ENCODE measurements at places on chromosomes 1 and 21.

- DNase-seq, result no peak
Observed at GRCh38 chr1:227315629-227316346, 2.5 kb downstream of the CDC42BPA start.

DNA sequence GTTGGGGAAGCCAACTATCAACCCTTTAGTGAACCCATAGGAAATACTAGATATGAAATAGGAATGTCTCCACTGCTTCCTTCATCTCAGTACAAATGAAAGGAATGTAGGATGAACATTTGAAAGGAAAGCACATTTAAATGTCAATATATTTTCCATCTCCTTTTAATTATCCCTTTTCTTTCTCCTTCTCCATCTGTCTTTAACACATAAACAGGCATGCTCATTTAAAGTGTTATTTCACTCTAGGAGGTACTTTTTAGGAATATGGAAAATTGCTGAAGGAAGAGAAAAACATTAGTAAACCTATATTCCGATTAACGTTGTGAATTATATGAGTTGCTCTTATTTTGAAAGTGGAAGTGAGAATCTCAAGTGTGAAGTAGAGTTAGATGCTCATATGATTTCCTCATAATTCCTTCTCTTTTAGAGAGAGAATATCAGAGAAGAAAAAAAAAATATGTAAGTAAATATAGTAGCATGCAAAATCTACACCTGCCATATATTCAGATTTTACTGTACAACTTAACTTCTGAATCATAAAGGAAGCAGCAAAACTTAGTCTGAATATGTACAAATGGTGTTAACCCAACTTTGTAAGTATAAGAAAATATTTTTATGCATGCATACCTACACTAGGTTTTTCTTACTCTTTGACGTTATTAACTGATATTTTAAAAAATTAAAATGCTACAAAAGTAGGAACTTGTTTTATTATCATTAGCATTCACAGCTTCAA lies 406.9 kb upstream of the B3GALT2 start:
- DNase-seq, result no peak

GRCh38 chr1:211789641-211790464 lies 40.7 kb downstream of the LPGAT1 start:
- no peak for DNase-seq

- DNase-seq, result no peak
Observed at GRCh38 chr21:29376556-29376955, 77.8 kb downstream of the BACH1 start.

GRCh38 chr1:152164517-152165136 lies 5.6 kb upstream of the RPTN start:
- no peak for DNase-seq

DNA sequence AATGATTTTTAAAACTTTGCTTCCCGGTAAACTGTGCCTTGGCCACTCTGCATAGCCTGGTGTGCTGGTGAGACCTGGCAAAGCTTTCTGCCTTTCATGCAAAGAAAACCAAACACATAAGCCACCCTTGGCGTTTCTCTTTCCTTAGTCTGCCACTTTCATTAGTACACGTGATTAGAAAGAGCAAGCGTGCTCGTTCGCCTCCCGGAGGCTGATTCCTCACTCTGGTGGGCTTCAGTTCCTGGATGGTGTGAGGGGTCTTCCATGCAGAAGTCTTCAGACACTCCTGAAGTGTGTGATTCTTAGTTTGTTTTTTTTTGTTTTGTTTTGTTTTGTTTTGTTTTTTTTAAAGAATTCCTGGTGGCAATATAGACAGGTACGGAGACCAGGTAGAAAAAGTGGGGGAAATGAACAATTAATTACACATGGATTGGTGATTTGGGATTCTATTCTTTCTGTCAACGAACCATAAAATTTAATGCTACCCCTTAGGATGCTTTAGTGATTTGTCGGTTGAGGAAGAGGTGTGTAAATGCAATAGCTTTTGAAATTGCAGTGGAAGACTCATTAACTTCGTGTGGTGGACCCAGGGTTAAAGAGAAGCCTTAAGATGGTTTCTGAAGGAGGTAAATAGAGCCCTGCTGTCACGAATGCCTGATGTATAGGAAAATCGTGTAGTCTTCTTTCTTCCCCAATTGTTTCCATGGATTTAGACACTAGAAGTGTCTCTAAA lies 2.1 kb downstream of the GALNT2 start:
- DNase-seq, result peak; percentile 27

DNA sequence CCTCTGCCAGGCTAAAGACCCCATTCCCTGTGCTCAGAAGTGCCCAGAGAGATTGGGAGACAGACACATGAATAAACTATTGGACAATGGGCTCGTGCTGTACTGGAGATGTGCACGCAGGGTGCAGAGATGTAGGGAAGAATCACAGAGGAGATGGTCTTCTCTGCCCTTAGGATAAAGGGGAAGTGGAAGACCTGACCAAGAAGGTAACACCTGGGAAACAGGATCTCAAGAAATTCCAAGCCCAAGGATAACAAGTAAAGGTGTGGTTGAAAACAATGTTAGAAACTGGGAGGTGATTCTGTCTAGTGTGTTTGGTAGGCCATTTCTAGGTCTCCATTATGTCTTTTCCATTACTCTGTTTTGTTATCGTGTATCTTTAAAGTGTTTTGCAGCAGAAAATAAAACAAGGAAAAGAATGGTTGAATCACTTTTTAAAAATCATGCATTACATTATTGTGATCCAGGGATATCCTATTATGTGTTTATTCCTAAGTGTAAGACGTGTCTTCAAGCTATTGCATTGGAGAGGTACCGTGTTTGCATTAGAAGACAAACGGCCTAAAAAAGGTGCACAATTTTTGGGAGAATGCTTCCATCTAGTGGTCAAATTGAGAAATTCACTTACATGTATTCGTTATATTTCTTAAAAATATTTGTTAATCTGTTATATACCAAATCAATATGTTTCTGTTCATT lies 40.8 kb upstream of the KCTD3 start:
- peak; percentile 15 for DNase-seq

DNA sequence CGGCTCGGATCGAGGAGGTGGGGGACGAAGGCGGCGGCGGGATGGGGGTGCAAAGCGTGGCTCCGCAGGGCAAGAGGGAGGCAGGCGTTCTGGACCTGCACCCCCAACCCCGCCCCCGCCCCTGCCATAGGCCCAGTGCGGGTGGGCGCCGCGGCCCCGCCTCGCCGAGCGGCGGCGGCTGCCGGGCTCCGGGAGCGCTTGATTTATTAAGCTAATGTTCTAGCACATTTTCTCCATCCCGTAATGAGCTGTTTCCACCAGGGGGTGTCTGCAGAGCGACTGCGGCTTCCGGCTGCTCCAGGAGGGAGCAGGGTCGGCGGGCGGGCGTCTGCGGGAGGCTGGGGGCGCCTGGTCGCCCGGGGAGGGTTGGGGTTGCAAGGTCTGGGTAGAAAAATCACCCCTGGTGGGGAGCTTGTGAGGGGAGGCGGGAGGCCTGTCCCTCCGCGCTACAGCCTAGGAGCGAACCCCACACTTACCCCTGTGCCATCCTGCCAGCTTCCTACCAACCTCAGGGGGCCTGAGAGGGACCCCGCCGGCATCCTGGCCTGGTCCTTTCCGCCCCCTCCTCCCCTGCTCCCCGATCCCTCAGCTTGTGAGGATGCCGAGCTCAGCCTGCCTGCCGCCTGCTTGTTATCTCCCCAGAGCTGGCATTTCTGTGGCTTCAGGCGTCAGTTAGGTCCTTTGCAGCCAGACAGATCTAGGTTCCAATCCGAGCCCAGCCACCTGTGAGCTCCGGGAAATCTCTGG lies 48.5 kb upstream of the ACOT11 start:
- peak; percentile 84 for DNase-seq

DNA sequence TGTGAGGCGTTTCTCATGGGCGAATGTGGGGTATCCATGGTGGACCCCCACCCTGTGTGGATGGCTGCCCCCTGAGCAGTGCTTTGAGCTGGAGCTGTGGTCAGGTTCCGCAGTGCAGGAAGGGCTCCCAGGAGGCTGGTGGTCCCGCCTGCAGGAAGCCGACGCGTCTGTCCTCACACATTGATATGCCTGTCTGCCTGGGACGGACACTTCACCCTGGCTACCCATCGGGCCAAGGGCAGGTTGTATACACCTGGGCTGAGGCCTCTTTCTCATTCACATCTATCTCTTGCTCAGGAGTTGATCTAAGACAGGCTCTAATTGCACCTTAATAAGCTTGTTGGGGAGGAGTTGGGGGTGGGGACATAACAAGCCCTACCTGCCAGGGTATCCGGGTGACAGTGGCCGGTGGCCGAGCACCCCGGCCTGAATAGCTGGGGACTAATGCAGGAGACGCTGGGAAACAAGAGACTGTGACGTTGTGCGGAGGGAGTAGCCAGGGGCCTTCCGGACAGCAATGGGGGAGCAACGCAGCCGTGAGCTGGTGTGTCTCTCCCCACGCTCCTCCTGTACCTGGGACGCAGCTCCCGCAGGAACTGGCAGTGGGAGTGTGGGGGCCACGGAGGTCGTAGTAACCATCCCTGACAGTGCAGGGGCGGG lies 21.7 kb downstream of the PDXK start:
- DNase-seq, result peak; percentile 89

DNA sequence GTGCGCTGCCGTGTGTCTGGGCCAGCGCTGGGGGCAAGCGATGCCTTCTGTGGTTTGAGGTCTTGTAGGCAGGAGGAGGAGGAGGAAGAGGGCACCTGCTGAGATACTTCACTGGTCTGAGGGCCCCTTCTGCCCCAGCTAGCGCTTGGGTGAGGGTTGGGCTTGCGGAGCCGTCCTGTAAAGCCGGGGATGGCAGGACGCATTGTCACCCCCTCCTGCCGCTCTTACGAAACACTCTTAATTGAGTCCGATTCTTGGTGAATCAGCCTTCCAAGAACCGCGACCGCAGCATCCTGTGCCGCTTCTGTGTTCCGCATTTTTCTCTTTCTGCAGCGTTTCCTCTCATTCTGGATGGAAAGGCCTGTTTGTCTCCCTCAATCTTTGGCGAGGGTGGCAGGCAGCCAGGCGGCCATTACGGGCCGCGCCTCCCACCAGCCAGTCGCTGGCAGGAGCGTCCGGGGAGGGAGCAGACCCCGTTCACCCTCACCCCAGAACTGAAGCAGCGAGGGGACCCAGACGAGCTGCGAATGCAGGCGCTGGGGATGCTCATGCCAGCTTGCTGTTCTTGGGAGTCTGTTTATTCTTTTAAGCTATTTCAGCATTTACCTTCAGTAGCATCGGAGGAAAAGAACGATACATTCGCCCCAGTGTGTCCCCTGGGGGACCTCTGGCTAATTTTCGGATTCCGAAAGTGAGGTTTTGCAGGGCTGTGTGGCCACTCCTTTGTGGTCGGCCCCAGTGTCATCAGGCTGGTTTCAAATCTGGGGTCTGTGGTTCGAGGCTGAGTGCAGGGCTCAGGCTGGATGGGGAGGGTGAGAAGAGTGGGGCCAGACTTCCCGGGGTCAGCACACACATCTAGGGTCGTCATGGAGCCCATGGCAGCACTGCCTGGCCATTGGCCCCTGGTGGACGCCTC lies 62.7 kb downstream of the SKI start:
- DNase-seq, result no peak

DNA sequence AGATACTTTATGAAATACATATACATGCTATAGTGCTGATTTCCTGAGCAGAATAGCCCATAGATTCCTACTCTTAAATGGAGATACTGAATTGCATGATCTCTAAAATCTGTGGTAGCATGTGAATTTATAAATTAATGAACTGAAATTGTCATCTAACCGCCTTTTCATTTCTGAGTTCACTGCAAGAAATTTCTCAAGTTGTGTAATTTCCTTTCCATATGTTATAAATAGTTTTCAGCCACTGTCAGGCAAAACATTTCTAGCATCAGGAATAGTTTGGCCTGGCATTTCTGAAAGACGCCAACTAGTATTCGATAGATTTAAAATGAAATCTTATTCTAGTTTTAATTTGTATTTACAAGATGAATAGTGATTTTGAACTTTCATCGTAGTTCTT lies 310.1 kb downstream of the USH2A start:
- DNase-seq, result no peak

GRCh38 chr1:205678286-205679111 lies 1.8 kb downstream of the SLC45A3 start:
- no peak for DNase-seq

GRCh38 chr1:155872527-155872926 lies 13.2 kb downstream of the SYT11 start:
- no peak for DNase-seq

DNA sequence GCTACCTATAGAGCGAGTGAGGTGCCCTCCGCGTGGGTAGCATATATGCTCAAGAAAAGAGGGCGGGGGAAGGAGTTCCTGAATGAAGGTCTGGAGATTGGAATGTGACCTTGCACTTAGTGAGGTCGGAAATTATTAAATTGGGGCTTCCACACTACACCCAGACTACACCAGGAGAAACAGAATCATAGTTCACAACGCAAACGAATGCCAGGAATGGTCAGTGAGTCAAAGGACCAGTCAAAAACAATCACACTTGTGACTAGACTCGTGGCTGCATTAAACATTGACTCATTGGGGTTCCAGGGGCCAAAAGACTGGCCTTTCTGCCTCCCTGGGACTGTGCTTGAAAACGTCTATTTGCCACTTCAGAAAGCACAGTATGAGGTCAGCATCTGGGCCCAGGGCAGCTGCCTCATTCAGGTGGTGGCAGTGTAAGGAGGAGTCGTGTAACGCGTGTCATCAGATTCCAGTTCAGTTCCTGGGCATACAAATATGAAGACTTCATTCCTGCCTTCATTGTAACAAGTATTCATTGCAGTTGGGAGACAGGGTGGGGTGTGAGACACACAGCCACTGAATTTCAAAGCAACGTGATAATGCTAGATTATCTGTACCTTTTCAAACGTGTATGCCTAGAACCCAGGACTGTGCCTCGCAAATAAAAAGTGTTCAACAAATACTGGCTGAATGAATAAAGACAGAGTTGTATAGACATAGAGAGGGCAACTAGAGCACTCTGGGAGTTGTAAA lies at the start of gene YOD1:
Gene YOD1, minus strand, starts transcription at position 18 of the 753 bp plus-strand sequence. CDS start 178 bp downstream, outside the sequence.
- DNase-seq, result no peak

DNA sequence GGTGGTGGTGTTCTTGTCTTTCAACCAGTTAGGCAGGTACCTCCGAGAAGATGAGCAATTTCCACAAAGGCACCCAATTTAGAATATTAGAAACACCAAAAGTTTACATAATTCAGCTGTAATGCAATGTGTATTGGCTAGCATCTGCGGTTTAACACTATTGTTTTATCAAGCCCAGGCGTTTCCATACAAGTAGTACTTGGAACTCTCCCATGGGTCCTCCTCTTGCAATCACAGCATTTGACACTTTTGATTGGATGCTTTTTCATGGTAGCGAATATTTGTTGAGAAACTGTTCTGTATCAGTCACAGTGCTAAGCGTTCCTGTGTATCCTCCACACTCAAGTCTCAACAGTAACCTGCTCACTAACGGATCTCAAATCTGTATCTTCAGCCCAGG lies 20.1 kb upstream of the MAP1LC3C start:
- DNase-seq, result no peak
